ENCODE measurements at places on chromosomes 7 and 10.

DNA sequence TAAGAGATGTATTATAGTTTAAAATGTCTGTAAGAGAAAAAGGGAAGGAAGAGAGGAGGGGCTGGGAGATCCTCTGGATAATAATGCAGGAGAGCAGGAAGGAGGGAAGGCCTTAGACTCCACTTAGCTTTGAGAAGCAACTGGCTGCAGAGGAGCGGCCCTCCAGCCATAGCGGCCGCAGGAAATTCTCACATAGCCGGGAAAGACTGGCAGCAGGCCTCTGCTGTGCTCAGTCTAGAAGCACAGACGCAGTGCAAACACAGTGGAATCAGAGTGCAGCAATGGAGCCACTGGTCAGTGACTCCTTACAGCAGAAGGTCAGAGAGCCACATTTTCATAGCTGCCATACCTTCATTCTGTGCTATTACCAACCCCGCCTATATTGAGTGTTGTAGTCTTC lies 153.3 kb downstream of the VWC2 start:
- DNase-seq, result no peak

- no peak for DNase-seq
These were observed 43.4 kb downstream of the MYOF start for GRCh38 chr10:93438613-93439253.

DNA sequence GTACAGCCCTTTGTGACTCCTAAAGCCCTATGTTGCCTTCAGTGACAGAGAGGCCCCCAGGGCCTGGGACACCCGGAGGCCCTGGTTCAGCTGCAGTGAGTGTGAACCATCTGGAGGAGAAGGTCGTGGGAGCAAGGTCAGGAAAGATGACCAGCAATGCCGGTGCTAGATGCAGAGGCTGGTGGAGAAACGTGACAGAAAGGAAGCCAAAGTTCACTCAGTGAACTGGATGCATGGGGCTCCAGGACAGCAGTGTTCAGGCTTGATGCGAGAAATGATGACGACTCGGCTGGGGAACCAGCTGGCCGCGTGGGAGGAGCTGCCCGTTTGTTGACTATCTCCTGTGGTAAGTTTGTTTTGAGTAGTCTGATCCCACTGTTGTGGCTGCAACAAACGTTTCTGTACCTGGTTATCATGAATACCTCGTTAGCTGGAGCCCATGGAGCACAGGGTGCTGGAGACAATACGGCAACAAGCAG lies 54.1 kb upstream of the MKRN1 start:
- DNase-seq, result no peak

- DNase-seq, result no peak
These were observed 748 bp downstream of the PHTF2 start for GRCh38 chr7:77799078-77799964.

- DNase-seq, result no peak
These were observed 285.5 kb upstream of the IGFBP3 start for GRCh38 chr7:46206476-46207060.

GRCh38 chr10:42680267-42680666 lies 41.9 kb upstream of the ZNF33B start:
- no peak for DNase-seq

DNA sequence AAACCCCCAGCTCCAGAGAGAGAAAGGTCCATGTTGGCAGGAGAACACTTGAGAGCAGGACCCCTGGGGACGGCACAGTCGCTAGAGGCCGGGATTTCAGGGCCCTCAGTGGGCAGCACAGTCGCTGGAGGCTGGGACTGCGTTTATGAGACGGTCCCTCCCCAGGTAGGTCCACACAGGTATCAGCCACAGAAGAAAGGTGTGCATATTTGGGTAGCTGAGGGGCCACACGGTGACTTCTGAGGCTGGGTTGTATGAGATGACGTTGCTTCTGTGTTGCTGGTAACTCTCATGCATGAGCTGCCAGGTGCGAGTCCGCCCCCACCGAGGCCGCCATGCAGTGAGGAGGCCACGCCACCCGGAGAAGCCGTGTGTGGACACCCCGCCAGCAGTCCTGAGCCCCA lies 56.9 kb upstream of the PPP2R2D start:
- no peak for DNase-seq

All from activated effector memory CD4-positive, alpha-beta T cell treated with Interleukin-2 at 50 U/mL for 16 hours (primary cell).